ENCODE measurements at places on chromosomes 13 and 19. TPM values are rescaled to one million over a fixed set of nuclear protein-coding genes. Genes with fewer than 3 reads are reported as not detected.

The ONECUT3 gene
- not detected for total RNA-seq

The MAST1 gene
- total RNA-seq = 0.27 TPM

The FFAR2 gene
- not detected for total RNA-seq

The USPL1 gene
- total RNA-seq = 18.3 TPM

The LRP3 gene
- total RNA-seq = 51.6 TPM

The TEX29 gene
- total RNA-seq = not detected

The KLF12 gene
- 0.66 TPM for total RNA-seq

The GDF15 gene
- total RNA-seq = 146 TPM

The LYPD3 gene
- total RNA-seq = 0.15 TPM

The ANKLE1 gene
- 0.69 TPM for total RNA-seq

The HRC gene
- 3.6 TPM for total RNA-seq

The C19orf73 gene
- 0.80 TPM for total RNA-seq

The KLK4 gene
- not detected for total RNA-seq

The MATK gene
- total RNA-seq = not detected

The ADGRE1 gene
- total RNA-seq = not detected

The ACER1 gene
- total RNA-seq = not detected
